D721Med (cell line): ENCODE measurements at places on chromosomes 7 and 10.

DNA sequence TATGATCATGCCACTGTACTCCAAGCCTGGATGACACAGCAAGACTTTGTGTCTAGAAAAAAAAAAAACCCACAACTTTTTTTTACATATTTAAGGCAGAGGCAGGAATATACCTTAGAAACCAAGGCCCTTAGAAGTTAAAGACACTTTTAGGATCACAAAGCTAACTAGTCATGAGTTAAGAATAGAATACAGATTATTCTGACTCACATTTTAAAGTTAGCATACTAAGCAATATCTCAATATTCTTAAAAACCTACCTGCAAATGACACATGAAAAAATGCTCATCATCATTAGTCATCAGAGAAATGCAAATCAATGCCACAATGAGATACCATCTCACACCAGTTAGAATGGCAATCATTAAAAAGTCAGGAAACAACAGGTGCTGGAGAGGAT lies 177.7 kb downstream of the CHCHD3 start:
- no peak for DNase-seq

- DNase-seq, result no peak
These were observed 561 bp downstream of the FGFR2 start for GRCh38 chr10:121597504-121598262.

- DNase-seq, result no peak
These were observed 151.5 kb upstream of the EEPD1 start for GRCh38 chr7:36001546-36001945.

DNA sequence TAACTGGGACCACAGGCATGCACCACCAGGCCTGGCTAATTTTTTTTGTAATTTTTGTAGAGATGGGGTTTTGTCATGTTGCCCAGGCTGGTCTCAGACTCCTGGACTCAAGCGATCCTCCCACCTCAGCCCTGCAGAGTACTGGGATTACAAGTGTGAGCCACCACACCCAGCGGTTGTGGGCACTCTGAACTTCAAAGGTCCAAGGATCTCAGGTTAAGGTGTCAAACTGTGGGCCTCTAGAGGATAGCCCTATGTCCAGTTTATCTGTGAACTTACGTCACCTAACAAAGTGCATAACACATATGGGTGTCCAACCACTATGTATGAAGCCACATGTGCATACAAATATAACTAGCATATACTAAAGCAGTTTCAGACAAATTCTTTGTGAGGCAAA lies 3.2 kb upstream of the IL2RA start:
- DNase-seq, result no peak

- no peak for DNase-seq
These were observed 26.9 kb downstream of the RGS10 start for GRCh38 chr10:119515511-119516045.

- DNase-seq, result no peak
These were observed 88.2 kb downstream of the CD36 start for GRCh38 chr7:80726666-80727065.
